ENCODE measurements at places on chromosomes 6 and 20.

- no peak for DNase-seq
These were observed 8.0 kb downstream of the PNISR start for GRCh38 chr6:99416892-99417767.

GRCh38 chr6:49563006-49563886 is 12.8 kb downstream of the C6orf141 start:
- DNase-seq, result no peak

DNA sequence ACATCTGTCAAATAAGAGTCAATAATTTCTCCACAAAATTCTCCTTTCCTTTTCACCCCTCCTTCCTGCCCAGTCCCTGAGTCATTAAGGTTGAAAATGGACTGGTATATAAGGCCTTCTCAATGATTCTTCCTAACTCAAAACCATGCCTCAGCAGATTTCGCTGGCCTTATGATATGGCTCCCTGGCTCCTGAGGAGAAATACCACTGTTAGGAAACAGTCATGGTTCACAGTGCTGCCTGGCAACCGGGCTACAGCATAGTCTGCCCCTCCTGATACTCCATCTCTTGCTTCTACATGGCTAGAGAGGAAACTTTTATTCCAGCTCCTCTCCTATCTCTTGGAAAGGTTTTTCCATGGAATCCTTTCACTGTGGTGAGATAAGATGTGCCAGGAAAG is 4.7 kb downstream of the UBE2J1 start:
- no peak for DNase-seq

DNA sequence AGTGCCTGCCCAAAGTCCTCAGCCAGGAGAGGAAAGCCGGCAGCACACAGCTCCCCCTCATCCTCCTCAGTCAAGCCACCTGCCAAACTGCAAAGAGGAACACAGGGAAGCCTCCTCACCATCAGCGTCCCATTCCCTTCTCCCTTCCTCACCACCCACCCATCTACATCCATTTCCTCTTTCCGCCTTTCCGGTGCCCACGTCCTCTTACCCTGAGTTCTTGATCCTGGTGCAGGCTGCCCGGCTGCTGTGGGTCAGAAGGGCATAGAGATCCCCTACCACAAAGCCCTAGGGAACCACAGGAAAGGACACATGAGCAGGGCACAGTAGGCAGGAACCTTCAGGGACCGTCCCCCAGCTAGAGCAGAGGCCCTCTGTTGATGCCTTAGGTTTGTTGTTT is 6.0 kb downstream of the GNMT start:
- DNase-seq, result no peak

GRCh38 chr20:61846074-61846473 is 219.6 kb downstream of the TAF4 start:
- no peak for DNase-seq

DNA sequence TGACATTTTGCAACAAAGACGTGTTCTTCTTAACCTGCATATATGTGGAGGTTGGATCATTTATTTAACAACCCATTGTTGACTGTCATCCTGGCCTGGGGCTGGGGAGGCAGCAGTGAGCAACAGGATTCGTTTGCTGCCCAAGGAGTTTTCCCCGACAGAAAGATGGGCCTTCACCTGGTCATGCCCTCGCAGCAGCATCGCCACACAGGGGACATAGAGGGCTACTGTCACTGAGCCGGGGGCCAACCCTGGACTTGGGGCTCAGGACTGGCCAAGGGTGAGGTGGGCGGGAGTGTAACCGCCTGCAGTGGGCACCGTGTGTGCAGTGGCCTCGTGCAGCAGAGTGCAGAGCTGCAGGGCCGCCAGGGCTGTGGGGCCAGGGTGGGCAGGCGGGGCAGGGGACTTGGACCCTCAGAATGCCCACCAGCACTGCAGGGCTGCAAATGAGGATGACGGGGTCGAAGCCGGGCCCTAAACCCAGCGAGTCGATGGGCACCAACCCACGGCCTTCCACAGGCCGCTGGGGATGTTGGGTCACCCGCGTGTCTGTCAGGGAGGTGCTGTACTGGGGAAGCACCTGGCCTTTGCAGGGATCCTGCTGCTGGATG is 11.8 kb downstream of the DUSP22 start:
- no peak for DNase-seq

- no peak for DNase-seq
These were observed 70.8 kb downstream of the CHMP4B start for GRCh38 chr20:33881989-33882388.

- no peak for DNase-seq
These were observed 254.9 kb downstream of the PRL start for GRCh38 chr6:22041797-22042480.

- no peak for DNase-seq
These were observed 394 bp downstream of the MYB start for GRCh38 chr6:135181333-135182070.
